Naive thymus-derived CD4-positive, alpha-beta T cell (primary cell): ENCODE measurements at places on chromosomes 12 and 14. TPM values are rescaled to one million over a fixed set of nuclear protein-coding genes. Genes with fewer than 3 reads are reported as not detected.

FGF6 gene
- polyA plus RNA-seq = not detected

POTEM gene
- polyA plus RNA-seq = not detected

RNASE7 gene
- polyA plus RNA-seq = not detected

IL31 gene
- not detected for polyA plus RNA-seq
